Spinal cord (tissue), 10 donors: ENCODE measurements at places on chromosomes 6 and 20. TPM values are rescaled to one million over a fixed set of nuclear protein-coding genes. Genes with fewer than 3 reads are reported as not detected.

FAM83C gene
- polyA plus RNA-seq: 0.05 TPM

PRND gene
- polyA plus RNA-seq: 5.7 TPM

PRSS16 gene
- polyA plus RNA-seq: 1.3 TPM

FAM50B gene
- polyA plus RNA-seq: 21.4 TPM

LAMA4 gene
- 74.0 TPM for polyA plus RNA-seq

CDKAL1 gene
- polyA plus RNA-seq: 16.4 TPM

LY6G5C gene
- 13.1 TPM for polyA plus RNA-seq

TDRD6 gene
- polyA plus RNA-seq: 3.4 TPM

HDGFL1 gene
- polyA plus RNA-seq: not detected

OPRM1 gene
- 2.5 TPM for polyA plus RNA-seq

HLA-DMB gene
- polyA plus RNA-seq: 7.0 TPM

CST1 gene
- not detected for polyA plus RNA-seq

NPEPL1 gene
- polyA plus RNA-seq: 52.3 TPM

BPIFB1 gene
- 0.36 TPM for polyA plus RNA-seq

MMP24 gene
- 46.6 TPM for polyA plus RNA-seq

THBD gene
- 11.3 TPM for polyA plus RNA-seq

MUC22 gene
- polyA plus RNA-seq: not detected

TRDN gene
- 2.3 TPM for polyA plus RNA-seq

SGK2 gene
- polyA plus RNA-seq: 14.5 TPM

TTK gene
- 10.0 TPM for polyA plus RNA-seq

TGM3 gene
- polyA plus RNA-seq: 1.3 TPM

ARG1 gene
- 0.17 TPM for polyA plus RNA-seq

TCP11 gene
- polyA plus RNA-seq: 0.48 TPM

TMEM242 gene
- polyA plus RNA-seq: 14.3 TPM

CENPW gene
- polyA plus RNA-seq: 14.8 TPM

PCK1 gene
- polyA plus RNA-seq: 0.90 TPM

C20orf141 gene
- polyA plus RNA-seq: not detected

NOX3 gene
- not detected for polyA plus RNA-seq

FAM217A gene
- polyA plus RNA-seq: 1.0 TPM

FILIP1 gene
- polyA plus RNA-seq: 2.0 TPM

EFCAB8 gene
- 0.17 TPM for polyA plus RNA-seq

GABBR1 gene
- polyA plus RNA-seq: 415 TPM

OR2H2 gene
- 2.0 TPM for polyA plus RNA-seq

NDUFAF4 gene
- 43.3 TPM for polyA plus RNA-seq

RIPOR2 gene
- polyA plus RNA-seq: 30.7 TPM

MRAP2 gene
- 7.8 TPM for polyA plus RNA-seq
